ENCODE measurements at places on chromosomes 5 and 9.

DNA sequence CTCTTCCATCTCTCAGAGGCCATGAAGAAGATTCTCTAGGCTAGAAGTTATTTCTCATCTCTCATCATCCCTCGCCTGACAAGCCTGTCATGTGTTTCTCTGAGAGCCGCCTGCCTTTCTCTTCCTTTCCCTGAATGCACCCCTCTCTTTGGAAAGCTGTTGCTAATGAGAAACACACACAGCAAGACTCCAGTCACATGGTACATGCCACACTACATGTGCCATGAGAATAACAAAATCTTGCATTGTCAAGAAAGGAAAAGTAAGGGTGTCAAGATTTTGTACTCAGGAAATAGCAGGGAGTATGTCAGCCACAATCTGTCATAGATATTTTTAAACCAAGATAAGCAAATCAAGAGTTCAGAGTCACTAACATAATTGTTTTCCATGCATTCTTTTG is 8.9 kb downstream of the AGXT2 start:
- no peak for DNase-seq

DNA sequence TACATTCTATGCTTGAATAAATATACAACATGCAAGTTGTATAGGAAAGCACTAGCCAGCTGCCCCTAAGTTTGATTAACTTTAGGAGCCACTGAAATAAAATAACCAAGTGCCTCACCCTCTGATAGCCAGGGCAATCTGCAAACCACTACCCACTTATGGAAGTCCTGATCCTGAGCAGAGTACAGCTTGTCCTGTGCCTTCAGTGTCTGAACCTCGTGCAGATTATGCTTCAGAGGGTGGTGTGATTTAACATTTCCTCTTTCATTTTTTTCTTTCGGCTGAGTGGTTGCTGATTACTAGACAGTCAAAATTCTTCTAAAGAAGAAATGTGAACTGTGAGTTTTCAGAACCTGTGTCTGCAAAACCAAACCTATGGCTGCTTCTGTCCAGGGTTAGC is 327.7 kb downstream of the PIK3R1 start:
- no peak for DNase-seq

- no peak for DNase-seq
Measured at GRCh38 chr5:56676091-56676768, 139.1 kb upstream of the MAP3K1 start.

DNA sequence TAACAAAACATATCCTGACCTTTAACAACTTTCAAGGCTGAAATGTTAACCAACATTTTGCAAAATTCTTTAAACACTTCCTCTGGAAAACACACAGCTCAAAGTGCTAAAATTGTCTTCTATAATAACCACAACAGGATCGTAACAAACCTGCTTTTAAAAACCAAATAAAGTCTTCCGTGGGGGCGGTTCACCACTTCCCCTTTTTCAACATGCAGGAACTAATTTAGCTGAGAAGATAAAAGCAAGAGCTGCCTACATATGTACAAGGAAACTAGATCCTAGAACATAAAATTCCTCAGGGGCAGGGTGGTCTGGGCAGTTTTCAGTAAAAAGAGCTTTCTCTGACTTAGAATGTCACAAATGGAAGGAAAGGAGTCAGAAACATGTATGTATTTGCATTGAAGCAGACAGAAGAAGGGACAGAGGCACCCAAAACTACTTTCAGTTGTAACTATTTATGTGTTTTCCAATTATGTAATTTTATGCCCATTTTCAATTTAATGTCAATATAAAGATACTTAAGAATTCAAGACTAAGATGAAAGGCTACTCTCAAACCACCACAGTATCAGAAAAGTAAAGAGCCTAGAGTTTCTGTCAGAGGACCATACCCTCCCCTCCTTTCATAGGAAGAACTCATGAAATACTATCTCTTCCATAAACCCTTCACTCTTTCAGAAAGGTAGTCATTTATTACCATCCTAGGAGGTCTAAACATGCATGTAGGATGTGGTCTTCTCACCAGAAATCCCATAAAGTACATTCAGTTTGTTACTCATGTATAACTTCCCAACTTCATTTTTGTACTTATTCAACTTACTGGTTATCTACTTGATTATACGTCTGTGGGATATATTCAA is 185.9 kb upstream of the RASA1 start:
- DNase-seq, result no peak

DNA sequence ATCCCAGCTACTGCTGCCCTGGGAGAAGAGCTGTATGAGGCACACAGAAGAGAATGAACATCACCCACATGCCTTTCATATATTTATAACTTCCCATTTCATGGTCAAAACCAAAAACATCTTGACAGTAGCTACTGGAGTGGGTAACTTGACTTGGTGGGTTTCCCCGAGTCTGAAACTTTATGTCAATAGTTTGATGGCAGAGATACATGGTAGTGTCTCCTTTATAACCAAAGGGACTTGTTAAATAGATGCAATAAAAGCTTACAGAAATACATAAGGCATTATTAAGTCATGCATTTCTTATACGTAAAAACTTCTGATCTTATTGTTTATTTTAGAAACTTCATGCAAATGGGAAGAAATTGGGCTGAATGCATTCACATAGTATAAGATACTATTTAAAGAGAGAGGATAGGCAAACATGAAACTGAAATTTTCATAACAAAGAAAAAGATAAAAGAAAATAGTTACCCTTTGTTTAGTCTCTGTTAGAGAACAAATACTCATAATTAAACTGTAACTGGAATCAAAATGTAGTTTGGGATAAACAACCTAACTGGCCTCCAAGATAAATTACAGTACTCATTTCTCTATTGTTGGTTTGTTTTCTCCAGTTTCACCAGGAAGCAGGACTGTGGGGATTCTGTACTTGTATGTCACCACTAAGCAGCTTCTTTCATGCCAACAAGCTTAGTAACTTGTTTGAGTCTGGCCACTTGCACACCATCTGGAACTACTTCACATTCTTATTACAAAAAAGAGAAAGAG is 459.3 kb upstream of the MEF2C start:
- peak; percentile 84 for DNase-seq

DNA sequence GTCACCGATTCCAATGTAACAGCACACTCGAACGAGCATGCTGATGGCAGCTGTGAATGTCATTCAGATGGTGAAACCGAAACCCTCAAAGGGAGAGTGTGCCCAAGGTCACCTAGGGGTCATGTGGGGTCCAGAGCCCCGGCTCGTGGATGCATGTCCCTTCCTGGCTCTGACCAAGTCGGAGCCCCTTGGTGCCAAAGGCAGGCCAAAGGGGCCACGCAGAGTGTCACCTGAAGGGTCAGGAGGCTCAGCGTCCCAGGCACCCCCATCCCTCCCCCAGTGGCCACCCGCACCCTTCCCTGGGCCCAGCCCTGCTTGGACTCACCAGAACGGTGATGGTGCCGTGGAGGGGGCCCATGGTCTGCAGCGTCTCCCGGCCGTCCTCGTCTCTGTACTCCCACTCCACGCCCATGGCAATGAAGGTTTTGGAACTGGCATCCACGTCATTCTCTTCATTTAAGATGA is 69.5 kb downstream of the ZNF354C start:
- DNase-seq, result no peak

DNA sequence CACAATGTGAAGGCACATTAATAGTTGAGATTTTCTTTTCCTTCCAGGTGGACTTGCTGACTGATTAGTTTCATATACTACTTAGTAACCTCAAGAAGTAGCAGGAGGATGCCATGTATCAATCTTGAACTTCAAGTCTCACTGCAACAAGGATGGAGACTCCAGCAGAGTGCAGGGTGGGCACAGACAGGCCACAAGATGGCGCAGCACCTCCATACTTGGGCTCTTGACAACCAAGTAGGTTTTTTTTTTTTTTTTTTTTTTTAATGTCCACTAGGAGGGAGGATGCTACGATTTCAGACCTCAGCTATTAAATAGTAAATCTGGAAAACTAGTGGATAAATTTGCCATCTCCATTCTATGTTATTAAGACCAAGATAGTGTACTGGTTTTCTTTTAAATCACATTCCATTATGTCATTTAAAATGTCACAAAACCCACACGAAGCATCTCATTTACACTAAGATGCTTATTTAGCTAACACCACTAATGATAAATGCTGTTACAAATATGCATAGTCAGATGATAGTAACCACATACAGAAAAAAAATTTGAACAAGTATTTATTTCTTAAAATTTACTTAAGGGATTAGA is 58.6 kb downstream of the IL6ST start:
- peak; percentile 38 for DNase-seq

DNA sequence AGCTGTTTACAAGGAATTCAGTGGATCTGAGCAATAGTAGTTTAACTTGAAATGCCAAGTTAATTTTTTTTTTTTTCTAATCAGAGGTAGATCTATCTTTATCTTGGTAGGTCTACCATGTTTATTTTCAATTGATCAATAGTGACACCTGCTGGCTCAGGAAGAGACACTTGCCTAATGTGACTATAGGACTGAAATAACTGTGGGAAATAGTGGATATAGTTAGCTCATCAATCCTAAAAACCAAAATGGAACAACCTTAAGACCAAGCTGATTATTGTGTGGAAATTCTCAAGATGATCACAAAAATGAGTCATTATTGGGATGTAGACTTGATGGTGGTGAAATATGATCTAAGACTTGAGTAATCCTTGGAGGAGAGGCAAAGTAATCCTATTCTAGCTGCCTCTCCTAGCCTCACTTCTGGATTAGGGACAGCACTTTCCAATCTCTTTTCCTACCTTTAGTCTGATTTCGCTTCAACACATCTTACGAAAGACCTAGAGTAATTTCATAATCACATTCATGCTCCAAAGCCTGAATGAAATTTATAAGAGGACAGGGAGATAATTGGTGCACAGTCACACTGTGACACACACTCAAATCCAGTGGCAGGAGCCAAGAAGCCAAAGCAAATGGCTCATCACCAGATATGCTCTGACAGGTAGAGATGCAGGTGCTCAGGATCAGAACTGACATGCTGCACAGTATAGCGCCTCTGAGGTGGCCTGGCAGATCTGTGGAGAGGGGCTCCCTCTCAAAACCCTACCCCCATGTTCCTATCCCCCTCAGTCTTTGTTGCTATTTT is 156.3 kb downstream of the HMHB1 start:
- no peak for DNase-seq

GRCh38 chr5:14032918-14033317 is 88.4 kb upstream of the DNAH5 start:
- no peak for DNase-seq

GRCh38 chr5:52784737-52785136 is 3.0 kb upstream of the ITGA1 start:
- DNase-seq, result no peak

- DNase-seq, result no peak
Measured at GRCh38 chr9:115362101-115362500, 244.1 kb upstream of the TNC start.

GRCh38 chr9:89797255-89797654 is 192.4 kb downstream of the GADD45G start:
- no peak for DNase-seq

DNA sequence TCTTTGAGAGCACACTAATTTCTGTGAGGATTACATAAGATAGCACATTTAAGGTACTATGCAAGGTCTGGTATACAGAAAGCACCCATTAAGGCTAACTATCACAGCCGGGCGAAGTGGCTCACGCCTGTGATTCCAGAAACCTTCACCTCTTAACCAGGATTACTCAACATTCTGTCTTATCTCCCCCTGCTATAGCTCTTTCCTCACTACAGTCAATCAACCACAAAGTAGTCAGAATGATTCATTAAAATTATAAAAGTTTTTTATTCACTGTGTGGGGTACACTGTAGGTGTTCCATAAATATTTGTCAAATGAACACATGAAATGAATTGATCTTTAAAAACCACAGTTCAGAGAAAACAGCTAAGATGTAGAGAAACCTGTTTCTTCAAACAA is 48.7 kb downstream of the CHD1 start:
- no peak for DNase-seq

DNA sequence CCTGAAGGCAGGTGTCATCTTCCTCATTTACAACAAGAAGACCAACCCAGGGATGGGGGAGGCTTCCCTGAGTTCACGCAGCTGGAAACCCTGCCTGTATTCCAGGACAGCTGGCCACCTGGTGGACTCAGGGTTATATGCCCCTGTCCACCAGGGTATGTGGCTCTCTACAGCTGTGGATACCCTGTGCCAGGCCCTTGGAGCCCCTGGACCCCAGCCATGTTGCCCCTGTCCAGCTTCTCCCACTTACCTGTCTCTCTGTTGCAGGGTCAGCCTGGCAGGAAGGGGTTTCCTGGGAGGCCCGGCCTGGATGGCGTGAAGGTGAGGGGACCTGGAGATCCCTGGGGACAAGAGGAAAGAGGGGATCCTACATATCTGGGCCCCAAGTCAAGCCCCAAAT is 79.7 kb upstream of the ORM1 start:
- DNase-seq, result no peak

DNA sequence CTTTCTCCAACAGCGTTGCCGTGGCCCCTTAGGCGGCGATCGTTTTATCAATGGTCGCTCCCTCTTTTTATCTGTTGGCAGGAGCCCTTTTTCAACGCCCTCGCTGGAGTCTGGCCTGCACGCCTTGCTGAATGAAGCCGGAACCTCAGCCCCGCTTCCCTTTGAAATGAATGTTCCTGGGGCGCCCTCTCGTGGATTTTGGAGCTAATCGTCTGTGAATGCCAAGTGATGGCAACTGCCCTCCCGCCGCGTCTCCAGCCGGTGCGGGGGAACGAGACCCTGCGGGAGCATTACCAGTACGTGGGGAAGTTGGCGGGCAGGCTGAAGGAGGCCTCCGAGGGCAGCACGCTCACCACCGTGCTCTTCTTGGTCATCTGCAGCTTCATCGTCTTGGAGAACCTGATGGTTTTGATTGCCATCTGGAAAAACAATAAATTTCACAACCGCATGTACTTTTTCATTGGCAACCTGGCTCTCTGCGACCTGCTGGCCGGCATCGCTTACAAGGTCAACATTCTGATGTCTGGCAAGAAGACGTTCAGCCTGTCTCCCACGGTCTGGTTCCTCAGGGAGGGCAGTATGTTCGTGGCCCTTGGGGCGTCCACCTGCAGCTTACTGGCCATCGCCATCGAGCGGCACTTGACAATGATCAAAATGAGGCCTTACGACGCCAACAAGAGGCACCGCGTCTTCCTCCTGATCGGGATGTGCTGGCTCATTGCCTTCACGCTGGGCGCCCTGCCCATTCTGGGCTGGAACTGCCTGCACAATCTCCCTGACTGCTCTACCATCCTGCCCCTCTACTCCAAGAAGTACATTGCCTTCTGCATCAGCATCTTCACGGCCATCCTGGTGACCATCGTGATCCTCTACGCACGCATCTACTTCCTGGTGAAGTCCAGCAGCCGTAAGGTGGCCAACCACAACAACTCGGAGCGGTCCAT is 10.0 kb downstream of the S1PR3 start:
- DNase-seq, result no peak

- no peak for DNase-seq
Measured at GRCh38 chr5:113115061-113115460, 138.5 kb downstream of the DCP2 start.

DNA sequence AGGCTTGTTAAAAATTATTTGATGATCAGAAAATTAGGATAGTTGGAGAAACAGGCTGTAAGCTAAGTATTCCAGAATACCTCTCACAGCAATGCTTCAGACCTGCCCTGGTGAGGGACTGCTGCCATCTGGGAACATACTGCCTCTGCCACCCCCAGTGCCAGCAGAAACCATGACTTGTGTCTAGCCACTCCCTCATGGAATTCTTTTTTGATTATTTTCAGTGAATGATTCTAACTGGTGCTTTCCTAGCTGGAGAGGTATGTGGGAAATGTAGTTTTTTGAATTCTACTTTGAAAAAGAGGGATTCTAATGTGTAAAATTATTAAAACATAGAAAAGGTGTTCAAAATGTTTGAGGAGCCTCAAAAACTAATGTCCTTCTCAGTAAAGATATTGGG is 126.3 kb downstream of the HMHB1 start:
- DNase-seq, result no peak

Measured in AG04449 (cell line).